ENCODE measurements at places on chromosomes 7 and 10.

GRCh38 chr10:132939957-132940790 lies 2.2 kb downstream of the CFAP46 start:
- no peak for DNase-seq

DNA sequence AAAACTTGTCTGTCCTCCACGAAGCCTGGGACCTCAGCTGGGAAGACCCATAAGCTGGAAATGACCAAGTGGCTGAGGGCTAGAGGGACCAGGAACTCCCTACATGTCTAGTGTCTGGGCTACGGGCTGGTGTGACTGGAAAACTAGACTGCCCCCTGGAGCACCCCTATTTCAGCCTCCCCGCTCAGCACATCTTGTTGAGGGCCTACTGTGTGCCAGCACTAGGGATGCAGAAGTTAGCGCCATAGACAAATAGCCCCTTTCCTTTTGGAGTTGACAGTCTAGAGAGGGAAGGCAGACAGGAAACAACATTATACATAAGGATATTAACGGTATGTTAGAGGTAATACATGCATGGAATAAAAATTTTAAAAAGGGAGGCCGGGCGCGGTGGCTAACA lies 74.5 kb downstream of the TEX36 start:
- no peak for DNase-seq

GRCh38 chr7:32390210-32390609 lies 100.0 kb downstream of the LSM5 start:
- DNase-seq = no peak

DNA sequence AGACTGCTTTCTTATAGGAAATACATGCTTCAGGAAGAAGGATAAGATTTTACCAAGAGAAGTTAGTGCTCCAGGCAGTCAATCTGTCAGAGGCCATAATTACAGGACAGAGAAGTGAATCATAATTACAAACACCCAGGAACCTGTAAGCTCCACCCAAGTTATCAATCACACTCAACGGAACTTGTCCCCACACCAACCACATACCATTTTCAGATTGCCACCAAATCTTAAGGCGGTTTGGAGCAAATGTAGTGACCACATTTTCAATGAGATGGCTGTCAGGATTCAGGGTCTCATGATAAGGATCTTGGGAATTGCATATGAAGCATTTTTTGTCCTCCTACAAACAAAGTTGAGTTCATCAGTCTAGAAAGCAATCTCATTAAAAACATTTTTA lies 4.8 kb downstream of the LAMB1 start:
- DNase-seq = no peak

DNA sequence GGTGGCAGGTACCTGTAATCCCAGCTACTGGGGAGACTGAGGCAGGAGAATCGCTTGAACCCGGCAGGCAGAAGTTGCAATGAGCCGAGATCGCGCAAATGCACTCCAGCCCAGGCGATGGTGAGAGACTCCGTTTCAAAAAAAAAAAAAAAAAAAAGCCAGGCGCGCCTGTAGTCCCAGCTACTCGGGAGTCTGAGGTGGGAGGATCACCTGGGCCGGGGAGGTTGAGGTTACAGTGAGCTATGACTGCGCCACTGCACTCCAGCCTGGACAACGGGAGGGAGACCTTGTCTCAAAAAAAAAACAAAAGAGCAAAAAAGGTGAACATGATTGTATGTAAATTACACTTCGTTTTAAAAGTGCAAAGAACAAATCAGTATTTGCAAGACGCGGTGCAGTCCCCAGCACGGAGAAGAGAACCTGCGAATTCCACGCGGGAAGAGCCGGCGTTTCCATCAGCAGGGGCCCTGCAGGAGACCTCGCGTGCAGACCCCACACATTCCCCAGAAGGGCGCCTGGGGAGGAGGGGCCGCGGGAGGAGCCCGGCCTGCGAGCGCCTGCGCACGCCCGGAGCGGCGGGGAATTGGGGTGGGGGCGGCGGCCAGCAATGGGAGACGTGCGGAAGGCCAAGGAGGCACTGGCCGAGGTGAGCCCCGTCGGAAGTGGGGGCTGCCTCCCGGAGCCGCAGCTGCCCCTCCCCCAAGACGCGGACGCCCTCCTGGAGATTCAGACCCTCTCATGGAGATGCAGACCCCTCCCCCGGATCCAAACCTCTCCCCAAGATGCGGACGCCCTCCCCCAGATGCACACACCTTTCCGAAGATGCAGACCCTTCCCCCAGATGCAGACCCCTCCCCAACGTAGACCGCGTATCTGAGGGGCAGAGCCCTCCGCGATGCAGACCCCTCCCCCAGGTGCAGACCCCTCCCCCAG lies 16.7 kb upstream of the SUN1 start:
- DNase-seq = peak; percentile 77

All from NCI-H1092 treated with DMSO at 0.1 percent for 48 hours (cell line).